ENCODE measurements at places on chromosomes 5 and 9.

GRCh38 chr5:133145436-133146170 lies 93.8 kb downstream of the HSPA4 start:
- DNase-seq, result no peak

GRCh38 chr9:2291980-2292704 lies 277.0 kb downstream of the SMARCA2 start:
- DNase-seq, result no peak

GRCh38 chr9:27548055-27548741 lies 18.6 kb upstream of the MOB3B start:
- DNase-seq, result no peak

GRCh38 chr5:159098603-159099436 lies 896 bp downstream of the EBF1 start:
- no peak for DNase-seq

Measured in GM04504 (cell line).